CD4-positive, alpha-beta T cell treated with Interleukin-10 for 1 hour (primary cell): ENCODE measurements at places on chromosomes 7 and 10.

GRCh38 chr10:9294865-9295264 lies 1240.4 kb downstream of the GATA3 start:
- no peak for DNase-seq

DNA sequence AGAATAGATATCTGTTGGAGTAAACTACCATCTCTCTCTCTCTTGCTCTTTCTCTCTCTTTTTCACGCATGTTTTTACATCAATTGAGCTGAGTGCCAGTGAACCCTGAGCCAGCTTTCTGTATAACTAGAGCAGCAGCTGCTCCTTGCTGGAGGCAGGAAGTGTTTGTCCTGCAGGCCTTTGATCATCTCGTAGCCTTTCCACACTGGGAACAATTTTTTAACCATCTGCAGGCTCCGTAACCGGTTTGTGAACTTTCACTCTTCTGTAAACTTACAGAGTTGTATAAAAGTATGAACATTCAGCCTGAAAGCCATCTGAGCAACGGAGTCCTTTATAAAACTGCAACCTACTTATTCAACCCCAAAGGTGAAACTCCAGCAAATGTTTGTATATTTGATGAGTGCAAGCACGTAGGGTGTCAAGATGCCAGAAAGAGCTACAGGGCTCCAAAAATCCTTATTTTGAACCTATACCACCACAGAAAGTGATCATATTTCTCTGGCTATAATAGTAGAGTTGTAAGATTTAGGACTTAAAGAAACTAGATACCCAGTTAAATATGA lies 162.8 kb upstream of the NFE2L3 start:
- DNase-seq, result no peak

GRCh38 chr10:58488921-58489320 lies 23.8 kb upstream of the BICC1 start:
- DNase-seq, result no peak

DNA sequence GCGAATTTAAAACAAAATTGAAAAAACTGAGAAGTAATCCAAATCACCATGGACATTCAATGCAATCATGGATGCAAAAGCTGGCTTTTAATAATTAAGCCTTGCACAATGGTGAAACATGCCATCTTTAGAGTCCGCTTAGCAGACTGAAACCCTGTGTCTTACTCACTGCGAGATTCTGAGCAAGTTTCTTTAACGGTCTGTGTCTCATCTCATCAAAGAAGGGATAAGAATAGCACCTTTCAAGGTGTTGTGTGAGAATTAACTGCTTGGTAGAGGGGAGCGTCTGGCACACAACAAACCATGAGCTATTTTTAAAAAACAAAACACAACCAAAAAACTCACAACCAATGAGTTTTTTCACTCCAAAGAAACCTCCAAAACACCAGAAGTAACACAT lies 21.4 kb downstream of the ACBD7 start:
- no peak for DNase-seq

GRCh38 chr7:21656796-21657195 lies 114.0 kb downstream of the DNAH11 start:
- no peak for DNase-seq

DNA sequence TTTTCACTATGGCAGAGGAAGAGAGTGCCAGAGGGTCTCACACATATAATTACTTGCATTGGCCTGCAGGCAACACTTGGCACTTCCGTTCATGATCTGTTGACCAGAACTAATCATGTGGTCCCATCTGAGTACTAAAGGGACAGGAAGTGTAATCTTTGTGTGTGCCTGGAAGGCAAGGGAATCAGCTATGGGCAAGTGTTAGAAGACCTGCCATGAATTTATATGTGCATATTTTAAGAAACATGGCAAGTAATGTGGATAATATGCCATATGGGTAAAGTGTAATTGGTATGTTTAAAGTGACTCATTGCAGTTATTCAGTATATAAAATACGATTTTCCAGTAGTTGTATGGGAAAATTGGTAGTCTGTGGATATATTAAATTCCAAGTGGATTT lies 46.1 kb downstream of the CCSER2 start:
- DNase-seq, result no peak
